ENCODE measurements at places on chromosomes 13 and 19.
A peak's percentile ranks its signal among the peaks of the same experiment; 100 is the strongest.

GRCh38 chr13:25802579-25802978 is 249.2 kb downstream of the SHISA2 start:
- no peak for DNase-seq

DNA sequence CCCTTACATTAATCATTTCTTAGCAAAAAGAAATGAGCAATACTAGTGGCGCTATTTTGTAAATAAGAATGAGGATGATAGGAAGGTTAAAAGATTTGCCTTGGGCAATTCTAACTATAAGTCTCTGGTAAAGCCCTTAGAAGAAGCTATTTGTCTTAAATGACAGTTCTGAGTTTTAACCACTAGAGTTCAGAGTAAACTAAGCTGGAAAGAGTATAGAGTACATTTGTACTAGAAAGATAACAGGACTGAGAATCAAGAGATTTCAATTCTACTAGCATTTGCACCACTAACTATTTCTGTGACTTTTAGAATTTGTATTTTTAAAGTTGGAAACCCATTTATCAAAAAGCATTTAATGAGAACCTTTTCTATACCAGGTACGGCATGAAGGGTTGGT is 750.3 kb downstream of the OLFM4 start:
- DNase-seq, result no peak

- no peak for DNase-seq
Observed at GRCh38 chr13:75566658-75567057, 17.1 kb downstream of the UCHL3 start.

- DNase-seq, result no peak
Observed at GRCh38 chr13:35567406-35567980, 91.0 kb upstream of the MAB21L1 start.

- no peak for DNase-seq
Observed at GRCh38 chr19:15120135-15121026, 13.2 kb downstream of the SYDE1 start.

- no peak for DNase-seq
Observed at GRCh38 chr19:1606138-1606651, 933 bp upstream of the UQCR11 start.

- DNase-seq, result no peak
Observed at GRCh38 chr19:42653841-42654240, 59.1 kb upstream of the CEACAM8 start.

- no peak for DNase-seq
Observed at GRCh38 chr13:98399756-98400155, 177.2 kb downstream of the STK24 start.

DNA sequence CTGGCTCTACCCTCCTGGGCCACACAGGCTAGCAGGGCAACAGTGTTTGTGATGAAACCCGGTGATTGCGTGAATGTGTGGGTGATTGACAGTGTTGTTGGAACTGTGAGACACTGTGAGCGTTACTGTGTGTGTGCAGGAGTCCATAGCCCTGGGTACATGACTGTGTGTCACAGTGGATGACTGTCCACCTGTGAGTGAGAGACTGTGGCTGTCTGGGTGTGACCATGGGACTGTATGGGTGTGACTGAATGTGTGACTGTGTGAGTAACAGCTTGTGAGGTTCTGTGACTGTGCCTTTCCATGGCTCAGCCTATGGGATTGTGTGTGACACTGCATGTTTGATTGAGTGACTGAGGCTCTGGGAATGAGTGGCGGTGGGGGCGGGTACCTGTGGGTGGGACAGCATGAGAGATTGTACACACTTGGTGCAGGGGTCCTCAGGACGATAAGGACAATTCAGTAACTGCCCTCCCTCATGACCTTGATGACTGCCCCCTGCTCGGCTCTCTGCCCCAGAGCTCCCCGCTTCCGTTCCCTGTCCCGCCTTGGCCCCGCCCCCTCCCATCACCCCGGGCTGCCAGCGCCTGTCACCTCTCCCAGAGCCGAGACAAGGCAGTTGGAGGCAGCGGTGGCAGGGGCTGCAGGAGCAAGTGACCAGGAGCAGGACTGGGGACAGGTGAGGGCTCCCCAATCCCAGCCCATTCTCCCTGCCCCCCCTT is at the start of gene GIPR:
Gene GIPR (plus strand): TSS at position 602 of the 722 bp plus-strand sequence. CDS start 1,300 bp downstream, outside the sequence.
- peak; percentile 81 for DNase-seq

- DNase-seq, result no peak
Observed at GRCh38 chr13:102678339-102679107, 16.3 kb downstream of the METTL21C start.

DNA sequence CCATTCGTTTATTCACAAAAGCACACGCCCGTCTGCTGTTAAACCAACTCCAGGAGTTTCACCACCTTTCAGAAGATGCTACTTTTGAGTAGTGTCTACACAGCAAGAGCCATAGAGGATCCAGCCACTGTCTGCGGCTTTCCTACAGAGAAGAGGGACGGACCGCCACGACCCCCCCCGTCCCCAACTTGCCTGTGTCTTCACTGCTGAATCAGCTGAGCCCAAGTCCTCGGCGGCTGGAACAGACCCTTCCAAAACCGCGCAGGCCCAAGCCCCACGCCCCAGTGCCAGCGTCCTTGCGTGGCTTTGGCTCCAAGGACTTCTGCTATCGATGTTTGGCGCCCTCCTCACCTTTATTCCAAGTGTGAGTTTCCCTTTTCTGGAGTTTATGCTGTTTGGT is 65.1 kb downstream of the SPACA7 start:
- DNase-seq, result no peak

GRCh38 chr13:89565476-89566100 is 1781.9 kb upstream of the MIR17HG start:
- DNase-seq, result no peak

GRCh38 chr19:49968279-49968922 is 7.4 kb upstream of the SIGLEC11 start:
- DNase-seq, result no peak

DNA sequence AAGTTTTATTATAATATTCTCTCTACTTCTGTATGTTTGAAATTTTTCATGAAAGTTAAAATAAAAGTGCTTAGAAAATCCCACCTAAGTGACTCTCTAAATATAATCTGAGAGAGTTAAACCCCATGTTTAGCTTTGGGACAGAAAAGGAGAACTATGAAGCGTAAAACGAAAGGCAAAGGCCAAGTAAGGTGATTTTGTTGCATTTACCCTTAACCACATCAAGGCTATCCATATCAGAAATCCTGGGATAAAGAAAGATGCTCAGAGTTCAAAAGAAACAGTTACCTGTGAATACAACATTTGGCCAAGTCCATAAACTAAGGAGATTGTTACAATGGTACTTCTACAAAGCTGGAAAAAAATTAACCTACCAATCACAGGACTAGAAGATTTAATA is 31.3 kb downstream of the UBL3 start:
- DNase-seq, result no peak

DNA sequence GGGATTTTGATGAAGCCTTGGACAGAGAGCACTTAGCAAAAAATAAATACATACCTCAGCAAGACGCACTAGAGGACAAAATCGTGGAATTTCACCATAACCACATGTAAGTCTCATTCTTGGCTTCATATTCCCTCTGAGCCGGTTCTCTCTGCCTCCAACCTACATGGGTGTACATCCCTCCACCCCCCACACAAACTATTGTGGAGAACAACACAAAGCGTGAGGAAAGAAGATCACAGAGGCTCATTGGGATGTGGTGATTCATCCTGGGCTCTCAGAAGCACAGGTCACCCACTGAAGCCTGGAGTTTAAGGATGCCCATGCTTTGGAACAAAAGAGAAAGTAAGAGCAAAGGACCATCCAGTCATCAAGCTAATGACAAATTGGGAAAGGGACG is 192.2 kb downstream of the STK24 start:
- DNase-seq, result no peak

- no peak for DNase-seq
Observed at GRCh38 chr13:35850569-35850968, 280.6 kb downstream of the DCLK1 start.

- no peak for DNase-seq
Observed at GRCh38 chr13:36715841-36716240, 42.0 kb downstream of the SERTM1 start.

GRCh38 chr13:78662467-78662866 is 3.5 kb upstream of the OBI1 start:
- no peak for DNase-seq

GRCh38 chr19:16376241-16376640 is 51.6 kb downstream of the KLF2 start:
- DNase-seq, result no peak

DNA sequence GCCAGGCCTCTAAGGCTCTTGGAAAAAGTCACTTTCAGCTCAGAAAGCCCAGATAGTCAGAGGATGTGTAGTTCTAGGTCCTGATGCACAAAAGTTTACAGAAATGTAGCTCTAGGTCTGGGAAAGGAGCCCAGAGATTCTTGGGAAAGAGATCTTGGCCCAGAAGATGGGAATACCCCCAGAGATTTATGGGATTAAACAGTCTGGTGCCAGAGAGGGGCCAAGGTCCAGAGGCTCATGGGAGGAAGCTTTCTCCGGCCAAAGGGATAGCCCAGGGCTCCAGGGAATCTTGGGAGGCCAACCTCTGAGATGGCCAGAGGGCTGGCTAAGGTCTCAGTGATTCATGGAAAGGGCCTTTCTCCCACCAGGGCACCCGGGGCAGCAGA is 15.2 kb downstream of the BCAT2 start:
- no peak for DNase-seq

DNA sequence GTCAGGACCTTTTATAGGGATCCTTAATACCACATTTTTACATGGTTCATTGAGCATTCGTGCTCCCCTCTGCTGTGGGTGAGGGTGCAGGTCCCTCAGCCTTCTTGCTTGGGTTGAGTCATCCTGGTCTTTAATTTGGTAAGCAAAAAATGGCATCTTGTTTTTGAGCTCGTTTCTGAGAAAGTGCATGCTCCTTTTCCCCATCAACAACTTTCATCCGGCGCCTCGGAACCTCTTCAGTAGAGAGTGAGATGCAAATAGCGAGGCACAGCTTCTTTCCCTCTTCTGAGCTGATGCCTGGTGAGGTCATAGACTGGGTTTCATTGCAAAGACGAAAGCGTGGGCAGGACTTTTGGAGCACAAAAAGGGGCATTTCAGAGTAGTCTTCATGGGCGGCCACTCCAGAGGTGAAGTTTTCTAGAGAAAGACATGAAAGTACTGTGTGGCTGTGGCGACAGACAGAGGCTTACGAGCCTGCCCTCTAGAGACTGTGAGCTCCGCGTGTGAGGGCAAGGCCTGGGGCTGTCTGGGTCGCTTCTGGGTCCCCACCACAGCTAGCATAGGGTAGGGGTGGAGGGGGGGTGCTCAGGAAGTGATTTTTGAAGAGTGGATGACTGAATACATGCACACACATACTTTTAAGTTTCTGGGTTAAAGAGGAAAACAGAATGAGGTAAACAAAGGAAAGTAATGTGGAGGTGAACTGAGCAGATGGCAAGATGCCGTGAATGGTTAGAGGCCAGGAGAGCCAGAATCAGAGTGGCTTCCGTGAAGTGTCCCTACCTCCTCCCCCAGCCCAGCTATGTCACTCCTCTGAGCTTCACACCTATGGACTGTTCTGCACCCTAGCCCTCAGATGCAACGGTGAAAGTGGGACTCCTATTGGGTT is 44.3 kb downstream of the BBC3 start:
- peak; percentile 85 for DNase-seq

- DNase-seq, result no peak
Observed at GRCh38 chr13:79226938-79227337, 179.1 kb downstream of the RBM26 start.

DNA sequence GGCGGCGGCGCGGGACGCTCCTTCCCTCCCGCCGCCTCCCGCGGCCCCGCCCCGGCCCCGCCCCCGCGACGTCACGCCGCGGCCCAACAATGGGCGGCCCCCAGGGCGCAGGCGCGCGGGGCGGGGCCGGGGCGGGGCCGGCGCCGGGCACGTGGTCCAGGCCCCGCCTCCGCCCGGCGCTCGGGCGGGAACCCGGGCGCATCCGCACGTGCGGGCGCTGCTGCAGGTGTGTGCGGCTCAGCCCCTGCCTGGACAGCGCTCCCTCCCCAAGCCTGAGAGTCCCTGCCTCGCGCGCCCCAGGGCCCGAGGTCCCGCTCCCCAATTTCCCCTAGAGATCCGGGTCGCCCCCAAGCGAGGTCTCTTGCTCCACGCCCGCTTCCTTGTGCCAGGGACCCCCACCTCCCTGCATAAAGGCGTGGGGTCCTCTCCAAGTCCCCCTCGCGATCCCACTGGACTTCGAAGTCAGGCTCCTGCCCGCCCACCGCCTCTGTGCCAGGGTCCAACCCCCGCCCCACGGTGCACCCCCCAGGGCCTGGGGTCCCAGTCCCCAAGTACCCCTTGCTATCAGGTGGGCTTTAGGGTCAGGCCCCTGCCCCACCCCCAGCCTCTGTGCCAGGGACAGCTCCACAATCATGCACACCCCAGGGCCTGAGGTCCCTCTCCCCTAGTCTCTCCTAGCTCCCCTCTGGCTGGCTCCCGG is at the start of gene MEX3D:
Gene MEX3D (minus strand): TSS at position 6 of the 700 bp plus-strand sequence. CDS start 267 bp downstream, outside the sequence.
- peak; percentile 81 for DNase-seq

GRCh38 chr19:49506575-49507105 is 5.8 kb upstream of the FCGRT start:
- DNase-seq, result peak; percentile 87

- no peak for DNase-seq
Observed at GRCh38 chr19:46269101-46269500, 27.7 kb upstream of the HIF3A start.

- DNase-seq, result no peak
Observed at GRCh38 chr19:12465211-12465610, 19.4 kb downstream of the ZNF709 start.

DNA sequence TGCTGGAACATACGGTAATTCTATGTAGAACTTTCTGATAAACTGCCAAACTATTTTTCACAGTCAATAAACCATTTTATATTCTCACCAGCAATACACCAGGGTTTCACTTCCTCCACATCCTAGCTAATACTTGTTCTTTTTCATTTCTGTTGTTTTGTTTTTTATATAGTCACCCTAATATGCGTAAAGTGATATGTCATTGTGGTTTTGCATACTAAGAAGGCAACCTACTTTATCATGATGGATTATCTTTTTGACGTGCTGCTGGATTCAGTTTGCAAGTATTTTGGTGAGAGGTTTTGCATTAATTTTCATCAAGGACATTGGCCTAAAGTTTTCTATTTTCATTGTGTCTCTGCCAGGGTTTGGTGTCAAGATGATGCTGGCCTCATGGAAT is 1384.1 kb downstream of the UQCRFS1 start:
- no peak for DNase-seq

DNA sequence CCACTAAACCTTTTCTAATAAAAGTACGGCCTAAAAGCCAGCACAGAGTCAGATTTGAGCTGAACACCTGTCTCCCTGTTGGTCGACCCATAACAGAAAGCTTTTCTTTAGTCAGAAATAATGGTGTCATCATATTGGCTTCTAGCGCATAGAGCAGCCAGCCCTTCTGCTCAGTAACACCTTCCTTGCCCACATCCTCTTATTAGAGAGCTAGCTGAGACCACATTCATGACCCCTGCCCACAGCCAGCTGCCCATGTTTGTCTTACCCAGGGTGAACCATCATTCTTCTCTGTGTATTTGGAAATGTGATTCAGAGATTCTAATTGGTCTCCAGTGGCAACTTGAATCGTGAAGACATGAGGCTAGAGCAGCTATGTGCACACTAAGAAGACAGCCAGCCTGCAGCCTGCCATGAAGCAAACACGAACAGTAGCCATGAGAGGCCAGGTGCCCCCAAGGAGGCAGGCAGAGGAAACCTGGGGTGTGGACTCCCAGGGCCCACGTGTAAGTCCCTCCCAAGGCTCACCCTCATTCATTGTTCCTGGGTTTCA is 82.3 kb upstream of the PDCD5 start:
- DNase-seq, result no peak

Measured in activated T-cell treated with anti-CD3 and anti-CD28 coated beads, Interleukin-2, amount 50 U/mL, for 48 hours (primary cell).